KG1 (cell line): ENCODE measurements at places on chromosomes 7 and 10.

GRCh38 chr10:132319853-132320653 is 11.9 kb upstream of the LRRC27 start:
- no peak for DNase-seq

- no peak for DNase-seq
Measured at GRCh38 chr7:36047091-36047658, 105.9 kb upstream of the EEPD1 start.

- no peak for DNase-seq
Measured at GRCh38 chr7:84941291-84941690, 245.6 kb downstream of the SEMA3D start.

- DNase-seq: peak; percentile 83
Measured at GRCh38 chr10:8053446-8054243, 843 bp upstream of the GATA3 start.

DNA sequence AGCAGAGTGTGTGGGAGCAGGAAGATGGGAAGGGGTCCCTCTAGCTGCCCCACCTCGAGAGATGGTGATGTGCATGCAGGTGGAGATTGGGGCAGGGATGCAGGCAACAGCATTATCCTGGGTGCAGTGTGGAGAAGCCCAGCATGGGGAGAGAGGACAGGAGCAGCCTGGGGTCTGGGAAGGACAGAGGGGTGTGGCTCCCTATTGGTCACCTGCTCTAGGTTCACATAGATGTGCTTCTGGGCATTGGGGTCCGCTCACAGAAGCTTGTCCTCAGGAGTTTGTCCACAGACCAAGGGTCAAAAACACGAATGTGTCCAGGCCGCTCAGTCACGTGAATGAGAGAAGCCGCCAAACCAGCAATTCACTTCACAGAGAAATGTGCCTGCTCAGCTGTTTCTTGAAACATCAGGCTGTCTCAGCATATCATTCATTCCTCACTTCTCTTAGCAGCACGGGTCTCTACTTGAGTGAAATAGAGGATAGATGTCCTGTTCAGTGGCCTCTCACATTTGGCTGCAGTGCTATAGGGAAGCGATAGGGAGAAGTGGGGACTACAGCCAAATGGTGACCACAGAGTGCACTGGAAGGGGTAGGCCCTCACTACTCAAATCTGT is 11.5 kb upstream of the SLC29A3 start:
- DNase-seq: no peak

DNA sequence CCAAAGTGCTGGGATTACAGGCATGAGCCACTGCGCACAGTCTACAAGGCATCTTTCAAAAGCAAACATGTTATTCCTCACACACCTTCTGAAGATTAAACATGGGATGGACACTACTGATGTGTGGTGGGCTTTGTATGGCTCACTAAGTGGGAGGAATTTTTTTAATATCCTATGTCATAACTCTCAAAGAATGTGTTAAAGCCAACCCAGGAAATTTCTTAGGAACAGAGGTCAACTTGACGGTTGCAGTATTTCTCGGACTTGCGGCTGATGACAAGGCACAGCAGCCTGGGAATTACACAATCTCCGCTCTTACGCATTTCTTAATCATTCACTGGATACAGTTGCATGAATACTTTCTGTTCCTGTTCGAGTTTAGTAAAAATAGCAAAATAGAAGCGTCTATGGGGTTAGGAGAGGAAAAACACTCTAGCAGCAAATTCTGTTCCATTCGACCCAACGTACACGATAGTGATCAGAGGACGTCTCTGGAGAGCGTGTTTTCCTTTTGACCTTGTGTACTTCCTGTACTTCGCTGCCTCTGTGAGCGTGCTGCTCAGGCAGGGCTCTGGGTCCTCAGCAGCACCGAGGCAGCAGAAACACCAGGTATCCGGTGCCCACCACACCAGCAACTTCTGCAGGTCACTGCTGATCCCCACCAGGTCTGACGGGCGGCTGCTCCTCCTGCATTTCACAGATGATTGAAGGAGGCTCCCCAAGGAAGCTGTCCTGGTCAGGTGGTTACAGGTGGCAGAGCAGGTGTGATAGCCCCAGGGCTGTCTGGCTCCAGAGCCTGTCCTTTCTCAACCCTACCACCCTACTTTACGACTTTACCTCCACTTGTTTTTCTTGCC is 26.4 kb upstream of the SRGN start:
- DNase-seq: peak; percentile 85

GRCh38 chr7:4931943-4932342 is 27.0 kb downstream of the MMD2 start:
- no peak for DNase-seq

DNA sequence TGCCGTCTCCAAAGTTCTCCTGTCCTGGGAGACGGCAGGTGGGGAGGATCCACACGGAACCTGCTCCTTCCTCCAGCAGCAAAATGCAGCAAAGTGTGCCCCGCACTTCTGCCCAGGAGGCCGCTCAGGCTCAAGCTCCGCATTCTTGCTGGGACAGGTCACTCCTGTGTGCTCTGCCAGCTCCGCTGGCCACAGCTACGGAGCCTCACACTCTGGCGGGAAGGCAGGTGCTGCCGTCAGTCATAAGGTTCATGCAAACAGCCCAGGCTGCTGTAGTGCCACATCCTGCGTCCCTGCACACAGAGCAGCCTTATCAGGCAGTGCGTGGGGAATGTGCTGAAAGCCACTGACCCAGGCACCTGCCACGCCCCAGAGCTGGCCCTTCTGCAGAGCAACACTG is 22.4 kb downstream of the ADGRA1 start:
- DNase-seq: no peak

DNA sequence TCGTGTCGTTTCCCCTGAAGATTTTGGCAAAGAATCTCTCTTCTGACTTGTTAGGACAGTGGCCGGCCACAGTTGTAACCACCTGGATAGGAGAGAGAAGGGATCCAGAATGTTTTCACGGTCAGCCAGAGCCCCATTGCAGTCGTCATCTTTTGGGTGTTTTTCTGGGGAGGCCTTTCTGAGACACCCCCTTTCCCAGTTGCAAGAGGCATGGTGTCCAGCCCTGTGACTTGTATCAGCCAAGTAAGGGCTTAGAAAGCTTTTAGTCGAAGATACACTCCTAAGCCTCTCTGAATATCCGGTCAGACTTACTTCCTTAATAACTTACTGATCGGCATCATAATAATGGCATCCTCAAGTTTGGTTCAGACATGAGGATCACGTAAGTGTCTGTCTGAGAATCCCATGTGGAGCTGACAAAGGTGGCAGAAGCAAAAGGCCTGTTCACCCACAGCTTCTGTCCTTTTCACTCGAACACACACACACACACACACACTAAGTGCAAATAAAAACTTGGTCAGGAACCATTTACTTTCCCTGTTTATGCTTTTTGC is 435.7 kb upstream of the GALNT17 start:
- no peak for DNase-seq

- DNase-seq: no peak
Measured at GRCh38 chr7:481219-481930, 38.3 kb downstream of the PDGFA start.

DNA sequence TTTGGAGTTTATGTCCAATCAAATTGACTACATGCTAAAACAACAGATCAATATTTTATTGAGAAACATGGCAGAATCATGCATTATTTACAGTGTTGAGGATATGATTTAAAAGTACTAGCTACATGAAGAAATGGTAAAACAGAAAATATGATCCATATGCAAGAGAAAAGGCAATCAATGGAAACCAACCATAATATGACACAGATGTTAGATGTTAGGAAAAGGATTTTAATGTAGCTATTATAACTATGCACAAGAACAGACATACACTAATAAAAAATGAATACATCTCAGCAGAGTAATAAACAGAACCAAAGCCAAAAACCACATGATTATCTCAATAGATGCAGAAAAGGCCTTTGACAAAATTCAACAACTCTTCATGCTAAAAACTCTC is 166.2 kb upstream of the CACNA2D1 start:
- DNase-seq: no peak

- DNase-seq: no peak
Measured at GRCh38 chr7:78530351-78530750, 731.8 kb downstream of the PHTF2 start.

DNA sequence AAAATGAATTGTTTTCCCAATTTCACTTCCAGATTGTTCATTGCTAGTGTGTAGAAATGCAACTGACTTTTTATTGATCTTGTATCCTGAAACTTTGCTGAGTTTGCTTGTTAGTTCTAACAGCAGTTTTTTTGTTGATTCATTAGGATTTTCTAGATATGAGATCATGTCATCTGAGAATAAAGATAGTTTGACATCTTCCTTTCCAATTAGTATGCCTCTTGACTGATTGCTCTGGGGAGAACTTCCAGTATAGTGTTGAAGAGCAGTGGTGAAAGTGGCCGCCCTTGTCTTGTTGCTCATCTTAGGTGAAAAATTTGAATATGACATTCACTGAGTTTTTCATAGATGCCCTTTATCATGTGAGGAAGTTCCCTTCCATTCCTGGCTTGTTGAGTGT is 11.9 kb upstream of the SUN1 start:
- DNase-seq: no peak

GRCh38 chr7:107622429-107622828 is 38.2 kb upstream of the SLC26A4 start:
- DNase-seq: no peak

GRCh38 chr10:109852475-109853037 is 70.8 kb downstream of the XPNPEP1 start:
- peak; percentile 29 for DNase-seq

DNA sequence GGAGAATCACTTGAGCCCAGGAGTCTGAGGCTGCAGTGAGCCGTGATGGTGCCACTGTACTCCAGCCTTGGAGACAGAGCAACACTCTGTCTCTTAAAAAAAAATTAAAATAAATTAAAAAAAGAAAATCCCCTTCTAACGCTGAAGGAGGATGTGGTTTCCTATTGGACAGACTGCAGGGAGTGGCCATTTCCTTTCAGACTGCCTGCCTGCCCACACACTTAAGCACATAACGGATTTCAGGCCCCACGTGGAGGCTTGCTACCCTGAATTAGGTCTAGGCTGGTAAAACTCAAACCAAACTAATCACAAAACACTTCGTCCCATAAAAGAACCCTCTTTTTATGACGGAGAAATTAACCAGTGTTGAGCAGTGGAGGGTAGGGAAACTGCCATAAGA is 34.0 kb downstream of the GATA3 start:
- DNase-seq: no peak

DNA sequence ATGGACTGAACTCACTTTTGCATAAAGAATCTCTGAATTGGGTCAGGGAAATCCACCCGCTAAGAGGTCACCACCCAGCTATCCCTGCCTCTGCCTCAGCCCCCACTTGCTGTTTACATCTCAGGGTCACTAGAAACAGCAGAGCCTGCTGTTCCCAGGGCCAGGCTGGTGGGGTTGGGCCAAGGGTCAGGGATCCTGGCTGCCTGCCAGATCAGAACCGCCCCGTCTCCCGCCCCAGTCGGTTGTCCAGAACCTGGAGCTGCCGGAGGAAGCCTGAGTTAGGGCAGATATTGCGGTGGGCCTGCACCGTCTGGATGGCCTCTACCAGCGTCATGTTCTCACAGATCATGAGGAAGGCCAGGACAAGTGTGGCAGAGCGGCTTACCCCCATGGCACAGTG is 17.0 kb upstream of the SAMD8 start:
- DNase-seq: no peak

- DNase-seq: no peak
Measured at GRCh38 chr7:157255201-157255606, 81.6 kb upstream of the DNAJB6 start.

- DNase-seq: no peak
Measured at GRCh38 chr10:132102071-132102716, 36.4 kb downstream of the JAKMIP3 start.

- DNase-seq: no peak
Measured at GRCh38 chr7:101586906-101587677, 42.0 kb downstream of the MYL10 start.

GRCh38 chr10:43390759-43391158 is 18.2 kb downstream of the HNRNPF start:
- DNase-seq: no peak

- no peak for DNase-seq
Measured at GRCh38 chr10:77553966-77554365, 83.6 kb downstream of the KCNMA1 start.

DNA sequence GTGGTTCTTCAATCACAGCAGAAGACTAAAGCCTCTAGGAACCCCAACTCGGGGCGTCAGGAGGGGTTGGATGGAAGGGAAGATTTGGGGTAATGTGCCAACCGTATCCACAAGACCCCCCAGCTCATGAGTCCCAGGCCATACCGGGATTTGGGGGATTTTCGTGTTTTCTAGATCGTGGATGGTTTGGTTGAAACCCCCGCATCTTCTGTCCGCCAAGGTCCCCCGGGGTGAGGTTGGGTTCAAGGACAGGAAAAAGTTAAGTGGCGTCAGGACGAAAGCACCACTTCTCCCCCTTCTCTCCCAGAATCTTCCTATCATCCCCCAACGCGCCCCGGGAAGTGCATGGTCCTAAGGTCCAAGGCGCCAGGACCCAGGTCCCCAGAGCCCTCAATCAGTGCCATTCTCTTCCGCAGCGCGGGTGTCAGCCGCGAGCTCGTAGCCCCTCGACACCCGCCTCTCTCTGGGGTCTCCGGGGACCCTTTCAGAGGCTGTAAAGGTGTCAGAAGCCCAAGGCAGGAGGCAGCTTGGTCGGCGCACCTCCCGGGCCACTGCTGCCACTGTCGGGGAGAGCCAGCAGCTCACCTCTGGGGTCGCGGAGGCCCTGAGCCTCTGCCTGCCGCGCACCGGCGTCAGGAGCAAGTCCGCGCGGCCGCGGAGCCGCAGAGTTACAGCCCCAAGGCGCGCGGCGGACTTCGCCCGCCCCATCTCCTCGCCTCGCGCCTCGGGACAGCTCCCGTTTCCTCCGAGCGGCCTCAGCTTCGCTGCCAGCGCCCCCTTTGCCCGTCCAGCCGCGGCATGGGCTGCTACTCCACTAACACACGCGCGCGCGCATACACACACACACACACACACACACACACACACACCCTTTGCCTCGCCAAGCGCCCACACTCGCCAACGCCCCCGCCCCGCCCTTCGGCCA is 1.5 kb downstream of the MKX start:
- no peak for DNase-seq

- DNase-seq: no peak
Measured at GRCh38 chr7:44748948-44749731, 493 bp downstream of the ZMIZ2 start.

GRCh38 chr10:7945034-7945433 is 109.5 kb upstream of the GATA3 start:
- no peak for DNase-seq

- DNase-seq: no peak
Measured at GRCh38 chr10:128306966-128307365, 180.7 kb upstream of the MKI67 start.

DNA sequence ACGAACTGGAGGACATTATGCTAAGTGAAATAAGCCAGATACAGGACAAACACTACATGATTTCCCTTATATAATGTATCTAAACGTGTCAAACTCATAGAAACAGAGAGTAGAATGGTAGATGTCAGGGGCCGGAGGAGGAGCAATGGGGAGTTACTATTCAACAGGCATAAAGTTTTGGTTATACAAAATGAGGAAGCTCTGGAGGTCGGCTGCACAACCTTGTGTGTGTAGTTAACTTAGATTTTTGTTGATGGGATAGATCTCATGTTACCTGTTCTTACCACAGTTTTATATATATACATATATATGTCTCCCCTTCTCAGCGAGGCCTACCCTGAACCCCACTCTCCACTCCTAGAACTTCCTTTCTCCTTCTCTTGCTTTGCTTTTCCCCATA is 22.4 kb upstream of the TECTB start:
- no peak for DNase-seq
